Trophoblast cell (in vitro differentiated cells and primary cell): ENCODE measurements at places on chromosomes 2 and 18.

GRCh38 chr2:193228276-193228675, 1033.5 kb upstream of the TMEFF2 start:
- H3K4me3 ChIP-seq = no peak overlapping the region
- H3K36me3 ChIP-seq = no peaks in the 10 kb centered on the region
- DNase-seq = no peak
- no peaks in the 10 kb centered on the region for H3K4me1 ChIP-seq
- H3K27ac ChIP-seq = no peak overlapping the region

DNA sequence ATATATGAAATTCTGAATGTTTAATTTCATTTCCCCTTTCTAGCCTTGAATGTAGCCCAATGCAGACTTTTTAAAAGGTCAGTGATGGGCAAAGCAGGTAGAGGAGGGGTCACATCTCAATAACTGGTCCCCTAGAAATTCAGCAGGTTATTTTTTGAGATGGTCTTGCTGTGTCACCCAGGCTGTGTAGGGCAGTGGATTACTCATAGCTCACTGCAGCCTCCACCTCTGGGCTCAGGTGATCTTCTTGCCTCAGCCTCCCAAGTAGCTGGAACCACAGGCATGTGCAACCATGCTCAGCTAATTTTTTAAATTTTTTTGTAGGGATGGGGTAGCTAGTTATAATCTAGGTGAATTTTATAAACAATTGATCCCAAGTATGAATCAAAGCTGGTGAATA, 8.8 kb downstream of the IAH1 start:
- H3K4me3 ChIP-seq = no peak overlapping the region
- H3K4me1 ChIP-seq = no peaks in the 10 kb centered on the region
- no peaks in the 10 kb centered on the region for H3K27me3 ChIP-seq
- DNase-seq = peak; percentile 3
- H3K27ac ChIP-seq = no peak overlapping the region

DNA sequence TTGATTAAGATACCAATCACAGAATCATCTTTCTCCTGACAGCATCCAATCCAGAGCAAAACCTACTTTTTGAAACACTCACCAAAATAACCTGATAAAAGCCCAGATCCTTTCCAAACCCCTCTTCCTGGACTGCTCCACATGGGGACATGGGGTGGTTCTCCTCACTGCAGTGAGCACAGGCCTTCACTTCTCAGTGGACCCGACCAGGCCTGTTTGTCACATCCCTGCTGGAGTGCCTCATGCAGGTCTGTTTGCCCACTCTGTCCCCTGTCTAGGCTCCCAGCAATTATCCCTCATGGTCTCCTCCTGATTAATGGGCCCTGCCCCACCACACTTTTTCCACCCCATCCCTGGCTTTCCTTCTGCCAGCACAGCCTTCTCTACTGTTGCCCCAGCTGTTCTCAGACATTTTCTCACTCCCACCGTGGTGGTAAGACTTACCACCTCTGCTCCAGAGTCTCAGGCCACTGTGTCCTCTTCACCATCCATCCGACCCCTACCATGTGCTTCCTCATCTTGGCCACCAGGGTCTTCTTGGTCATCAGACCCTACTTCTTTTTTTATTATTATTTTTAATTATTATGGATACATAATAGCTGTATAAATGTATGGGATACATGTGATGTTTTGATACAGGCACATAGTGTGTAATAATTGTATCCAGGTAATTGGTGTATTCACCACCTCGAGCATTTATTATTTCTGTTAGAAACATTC, 21.1 kb downstream of the MRPL30 start:
- no peaks in the 10 kb centered on the region for H3K36me3 ChIP-seq
- H3K4me1 ChIP-seq = peaks cover 10% of the 10 kb centered on the region
- H3K27me3 ChIP-seq = no peaks in the 10 kb centered on the region

DNA sequence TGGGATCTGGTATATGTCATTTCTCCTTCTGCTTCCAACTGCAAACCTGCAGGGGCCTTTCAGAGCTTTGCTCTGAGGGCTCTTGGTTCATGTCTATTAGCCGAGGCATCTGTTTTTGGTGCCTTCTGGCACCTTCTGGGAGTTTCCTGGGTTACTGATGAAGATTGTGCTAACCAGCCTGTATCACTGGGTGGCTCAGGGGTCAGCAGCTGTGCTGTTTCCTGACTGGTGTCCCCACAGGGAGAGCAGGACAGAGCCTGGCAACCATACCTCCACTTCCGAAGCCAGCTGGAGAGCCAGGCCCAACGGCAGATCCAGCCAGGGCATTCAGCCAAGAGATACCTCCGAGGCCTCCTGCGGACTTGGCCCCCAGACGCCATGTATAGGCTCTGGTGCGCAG, 17.5 kb downstream of the KIAA2012 start:
- no peak overlapping the region for H3K4me3 ChIP-seq
- no peaks in the 10 kb centered on the region for H3K27me3 ChIP-seq
- no peak for DNase-seq
- H3K27ac ChIP-seq = no peak overlapping the region

- peak; percentile 57 for DNase-seq
- no peaks in the 10 kb centered on the region for H3K36me3 ChIP-seq
- H3K4me3 ChIP-seq = no peak overlapping the region
- peaks cover 16% of the 10 kb centered on the region for H3K4me1 ChIP-seq
Observed at GRCh38 chr18:3524706-3525105, 74.7 kb downstream of the TGIF1 start.

GRCh38 chr2:769771-770170, 92.6 kb upstream of the TMEM18 start:
- no peaks in the 10 kb centered on the region for H3K27me3 ChIP-seq
- H3K4me3 ChIP-seq = no peak overlapping the region
- H3K36me3 ChIP-seq = no peaks in the 10 kb centered on the region
- no peak for DNase-seq

- no peaks in the 10 kb centered on the region for H3K27me3 ChIP-seq
- no peak for DNase-seq
- no peak overlapping the region for H3K27ac ChIP-seq
- peaks cover 9% of the 10 kb centered on the region for H3K4me1 ChIP-seq
- no peak overlapping the region for H3K4me3 ChIP-seq
Observed at GRCh38 chr2:147600646-147601045, 244.2 kb upstream of the ACVR2A start.

GRCh38 chr2:211798868-211799267, 739.7 kb downstream of the ERBB4 start:
- no peaks in the 10 kb centered on the region for H3K36me3 ChIP-seq
- no peak for DNase-seq
- H3K27ac ChIP-seq = no peak overlapping the region
- H3K4me1 ChIP-seq = no peaks in the 10 kb centered on the region
- no peaks in the 10 kb centered on the region for H3K27me3 ChIP-seq

DNA sequence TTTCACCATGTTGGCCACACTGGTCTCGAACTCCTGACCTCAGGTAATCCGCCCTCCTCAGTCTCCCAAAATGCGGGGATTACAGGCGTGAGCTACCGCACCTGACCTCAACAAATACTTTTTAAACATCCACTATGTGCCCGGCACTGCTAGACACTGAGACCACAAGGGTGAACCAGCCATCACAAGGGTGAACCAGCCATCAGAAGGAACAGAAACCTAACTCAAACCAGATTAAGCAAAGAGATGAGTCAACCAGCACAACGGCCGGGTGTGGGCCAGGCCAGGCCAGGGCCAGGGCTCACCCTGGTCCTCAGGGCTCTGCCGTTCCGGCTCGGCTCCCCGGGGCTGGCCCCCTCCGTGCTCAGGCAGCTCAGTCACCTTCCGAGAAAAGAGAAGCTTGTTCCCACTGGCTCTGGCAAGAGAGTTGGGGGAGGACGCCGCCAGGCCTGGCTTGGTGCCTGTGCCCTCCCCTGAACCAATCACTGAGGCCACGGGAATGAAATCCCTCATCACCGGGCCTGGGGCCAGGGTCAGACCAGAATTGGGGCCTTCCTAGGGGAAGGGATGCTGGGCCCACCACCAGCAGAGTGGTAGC, 4.4 kb downstream of the TEX44 start:
- no peak overlapping the region for H3K27ac ChIP-seq
- DNase-seq = peak; percentile 78
- no peak overlapping the region for H3K4me3 ChIP-seq
- no peaks in the 10 kb centered on the region for H3K27me3 ChIP-seq

GRCh38 chr2:84782717-84783442, 98.0 kb downstream of the TRABD2A start:
- H3K36me3 ChIP-seq = no peaks in the 10 kb centered on the region
- H3K4me1 ChIP-seq = no peaks in the 10 kb centered on the region
- H3K27ac ChIP-seq = no peak overlapping the region
- no peak for DNase-seq
- no peaks in the 10 kb centered on the region for H3K27me3 ChIP-seq

DNA sequence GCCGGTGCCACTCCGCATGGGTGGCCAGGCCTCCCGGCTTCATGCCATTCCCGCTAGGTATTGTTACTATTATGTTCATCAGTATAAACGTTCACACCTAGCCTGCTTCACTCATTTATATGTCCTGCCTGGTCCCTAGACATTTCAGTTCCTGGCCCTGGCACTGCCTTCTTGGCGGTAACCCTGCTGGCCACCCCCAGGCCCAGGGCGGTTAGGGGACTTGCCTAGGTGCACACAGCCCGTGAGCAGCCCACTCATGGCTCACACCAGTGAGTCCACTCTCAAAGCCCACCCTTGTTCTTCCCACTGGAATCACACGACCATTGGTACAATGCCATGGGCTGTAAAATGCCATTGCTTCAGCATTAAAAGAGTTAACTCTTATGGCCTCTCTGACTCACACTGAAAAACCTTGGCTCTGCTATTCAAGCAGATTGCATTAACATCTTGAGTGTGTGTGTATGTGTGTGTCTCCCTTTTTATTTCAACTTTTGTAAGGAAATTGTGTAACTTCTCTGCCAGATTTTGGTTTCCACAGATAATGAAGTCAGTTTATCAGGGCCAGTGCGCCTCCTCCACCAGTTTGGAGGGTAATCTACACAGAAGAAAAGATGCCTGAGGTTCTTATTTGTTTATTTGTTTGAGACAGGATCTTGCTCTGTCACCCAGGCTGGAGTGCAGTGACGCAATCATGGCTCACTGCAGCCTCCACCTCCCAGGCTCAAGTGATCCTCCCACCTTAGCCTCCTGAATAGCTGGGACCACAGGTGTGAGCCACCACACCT, 74.2 kb downstream of the RAB31 start:
- H3K27me3 ChIP-seq = no peaks in the 10 kb centered on the region
- no peak overlapping the region for H3K4me3 ChIP-seq
- peak; percentile 61 for DNase-seq
- peaks cover 5% of the 10 kb centered on the region for H3K4me1 ChIP-seq
- peak overlapping the region; percentile 8 for H3K27ac ChIP-seq
- peaks cover 43% of the 10 kb centered on the region for H3K36me3 ChIP-seq

DNA sequence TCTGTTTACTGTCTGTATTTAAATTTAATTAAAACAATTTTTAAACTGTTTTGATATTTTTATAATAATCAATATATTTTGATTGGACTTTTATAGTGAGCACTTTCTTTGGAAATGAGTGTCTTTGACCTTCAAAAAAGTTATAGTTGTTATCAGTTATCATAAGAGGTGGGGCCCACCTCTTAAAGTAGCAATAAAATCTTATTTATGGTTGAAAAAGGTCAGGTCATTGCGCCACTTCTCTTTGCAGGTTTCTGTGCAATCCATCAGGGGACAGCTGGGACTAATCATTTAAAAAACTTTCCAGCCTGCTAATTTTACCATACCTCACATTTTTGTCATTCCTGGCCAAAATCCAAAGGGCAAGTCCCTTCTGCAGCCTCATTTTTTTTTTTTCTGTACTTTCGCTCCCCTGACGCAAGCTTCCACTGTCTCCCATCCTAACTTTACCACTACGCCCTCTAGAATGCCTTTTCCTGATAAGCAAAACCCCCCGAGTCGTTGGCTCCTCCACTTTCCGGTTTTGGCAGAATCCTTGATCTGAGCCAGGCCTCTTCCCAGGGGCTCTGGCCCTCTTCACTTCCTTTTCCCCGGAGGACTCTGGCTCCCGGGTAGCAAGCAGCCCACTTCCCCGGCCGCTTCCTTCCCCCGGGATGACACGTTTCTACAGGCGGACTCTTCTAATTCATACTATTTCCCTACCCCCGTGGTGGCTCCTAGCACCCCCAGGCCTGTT, 1.1 kb upstream of the SEH1L start:
- peak overlapping the region; percentile 74 for H3K4me3 ChIP-seq
- H3K27me3 ChIP-seq = no peaks in the 10 kb centered on the region
- H3K4me1 ChIP-seq = no peaks in the 10 kb centered on the region
- peak; percentile 55 for DNase-seq
- peaks cover 2% of the 10 kb centered on the region for H3K36me3 ChIP-seq
- peak overlapping the region; percentile 94 for H3K27ac ChIP-seq

- no peaks in the 10 kb centered on the region for H3K36me3 ChIP-seq
- H3K27ac ChIP-seq = no peak overlapping the region
- DNase-seq = no peak
- no peak overlapping the region for H3K4me3 ChIP-seq
- peaks cover 10% of the 10 kb centered on the region for H3K4me1 ChIP-seq
Observed at GRCh38 chr2:232332940-232333259, 45.7 kb upstream of the ALPP start.

GRCh38 chr2:239927424-239927981, 97.6 kb downstream of the NDUFA10 start:
- peak; percentile 40 for DNase-seq
- H3K4me3 ChIP-seq = no peak overlapping the region
- H3K27me3 ChIP-seq = no peaks in the 10 kb centered on the region
- no peak overlapping the region for H3K27ac ChIP-seq

DNA sequence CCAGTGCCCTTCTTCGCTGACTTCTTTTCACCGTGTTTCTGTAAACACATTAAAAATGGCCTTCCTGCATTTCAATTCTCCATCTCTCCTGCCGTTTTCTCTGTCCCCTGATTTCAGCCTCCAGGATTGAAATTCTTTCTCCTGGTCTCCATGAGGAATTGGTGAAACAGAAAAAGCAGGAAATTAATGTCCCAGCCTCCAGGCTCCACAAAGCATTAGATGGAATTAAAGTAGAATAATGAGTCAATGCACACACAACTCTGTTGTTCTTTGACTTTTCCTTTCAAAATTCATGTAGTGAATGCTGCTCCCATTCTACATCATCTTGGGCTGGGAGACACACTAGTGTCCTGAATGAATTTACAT, 209.5 kb downstream of the KLHL29 start:
- H3K4me1 ChIP-seq = peaks cover 12% of the 10 kb centered on the region
- DNase-seq = no peak
- H3K27me3 ChIP-seq = no peaks in the 10 kb centered on the region

- no peaks in the 10 kb centered on the region for H3K36me3 ChIP-seq
- no peak overlapping the region for H3K27ac ChIP-seq
- no peak for DNase-seq
- no peaks in the 10 kb centered on the region for H3K27me3 ChIP-seq
- H3K4me3 ChIP-seq = no peak overlapping the region
Observed at GRCh38 chr2:219401606-219402005, 13.9 kb upstream of the DNPEP start.

GRCh38 chr2:223959688-223960087, 2.4 kb downstream of the MRPL44 start:
- no peak overlapping the region for H3K4me3 ChIP-seq
- H3K27ac ChIP-seq = no peak overlapping the region
- peaks cover 7% of the 10 kb centered on the region for H3K36me3 ChIP-seq
- no peaks in the 10 kb centered on the region for H3K27me3 ChIP-seq
- no peak for DNase-seq
- no peaks in the 10 kb centered on the region for H3K4me1 ChIP-seq
